ENCODE measurements at places on chromosomes 1 and 21.

DNA sequence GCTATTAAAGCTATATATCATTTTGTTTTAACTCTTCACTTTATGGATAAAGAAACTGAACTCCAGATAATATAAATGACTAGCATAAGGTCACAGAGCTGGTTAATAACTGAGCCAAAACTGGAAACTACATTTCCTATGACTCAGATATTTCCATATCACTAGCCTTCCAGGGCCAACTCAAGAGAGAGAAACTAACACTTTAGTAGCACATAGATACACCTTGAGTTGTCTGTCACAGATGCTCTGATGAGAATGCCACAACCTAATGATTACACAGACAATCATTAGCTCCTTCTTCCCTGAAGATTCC, 40.7 kb downstream of the NME7 start:
- no peak for DNase-seq

DNA sequence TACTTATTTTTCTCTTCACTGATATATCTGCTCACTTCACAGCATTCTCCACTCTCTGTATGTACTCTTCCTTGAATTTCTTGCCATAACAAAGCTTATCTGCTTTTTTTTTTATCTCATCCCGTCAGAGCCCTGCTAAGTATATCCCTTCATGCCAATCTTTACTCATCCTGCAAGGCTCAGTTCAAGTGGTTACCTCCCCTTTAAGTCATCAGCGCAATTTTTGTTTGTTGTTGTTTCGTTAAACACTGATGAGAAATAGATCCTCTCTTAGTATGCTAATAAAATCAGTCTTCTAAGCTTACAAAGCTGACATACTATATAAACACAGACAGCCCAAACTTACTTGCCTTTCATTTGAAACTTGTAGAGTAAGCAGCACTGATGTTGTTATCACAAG, 17.8 kb downstream of the COL24A1 start:
- no peak for DNase-seq

- no peak for DNase-seq
Measured at GRCh38 chr1:88224906-88225305, 459.2 kb upstream of the PKN2 start.

- DNase-seq = no peak
Measured at GRCh38 chr21:45929449-45929848, 52.1 kb upstream of the COL6A1 start.

GRCh38 chr21:35448876-35449599, 399.9 kb upstream of the RUNX1 start:
- no peak for DNase-seq

- DNase-seq = peak; percentile 17
Measured at GRCh38 chr1:115706587-115707425, 61.7 kb downstream of the CASQ2 start.
